Mesothelial cell of epicardium (in vitro differentiated cells): ENCODE measurements at places on chromosomes 6 and 20.

DNA sequence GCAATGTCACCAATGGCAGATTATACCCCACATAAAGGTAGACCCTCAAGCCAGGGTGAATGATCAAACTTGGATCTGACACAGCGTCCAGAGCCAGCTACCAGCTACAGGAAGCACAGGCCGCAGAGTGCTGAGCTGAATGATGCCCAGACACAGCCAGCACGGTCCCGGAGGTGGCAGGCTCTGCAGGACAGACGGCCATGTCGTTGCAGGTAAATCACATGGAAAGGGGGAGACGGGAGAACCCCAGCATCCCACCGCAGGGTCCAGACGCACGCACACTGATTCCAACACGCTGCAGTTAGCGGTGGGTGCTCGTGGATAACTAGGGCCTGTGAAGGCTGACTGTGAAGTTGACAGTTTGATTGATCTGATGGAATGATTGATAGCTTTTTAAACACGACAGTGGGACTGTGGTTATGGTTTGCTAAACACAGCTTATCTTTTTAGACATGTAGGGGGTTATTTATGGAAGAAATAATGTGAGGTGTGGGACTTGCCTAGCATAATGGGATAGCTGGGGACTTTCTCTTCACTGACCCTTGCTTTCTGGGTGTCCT, 228.5 kb downstream of the ERMARD start:
- DNase-seq: no peak

DNA sequence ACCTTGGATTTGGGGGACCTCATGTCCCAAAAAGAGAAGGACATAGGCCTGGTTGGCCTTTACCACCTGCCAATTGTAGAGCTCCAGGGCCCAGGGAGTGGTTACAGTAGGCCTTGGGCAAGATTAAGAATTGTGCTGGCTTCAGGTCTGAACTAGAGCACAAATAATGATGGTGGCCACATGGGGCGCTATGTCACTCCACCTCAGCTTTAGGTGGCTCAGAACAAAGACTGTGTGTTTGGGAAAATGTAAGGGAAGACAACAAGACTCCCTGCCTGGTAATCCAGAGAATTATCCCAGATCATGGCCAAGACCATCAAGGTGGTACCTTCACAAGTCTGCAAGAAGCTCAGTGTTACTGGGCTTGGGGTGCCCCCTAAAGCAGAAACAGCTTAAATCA, 224.9 kb upstream of the OPRM1 start:
- DNase-seq: no peak

DNA sequence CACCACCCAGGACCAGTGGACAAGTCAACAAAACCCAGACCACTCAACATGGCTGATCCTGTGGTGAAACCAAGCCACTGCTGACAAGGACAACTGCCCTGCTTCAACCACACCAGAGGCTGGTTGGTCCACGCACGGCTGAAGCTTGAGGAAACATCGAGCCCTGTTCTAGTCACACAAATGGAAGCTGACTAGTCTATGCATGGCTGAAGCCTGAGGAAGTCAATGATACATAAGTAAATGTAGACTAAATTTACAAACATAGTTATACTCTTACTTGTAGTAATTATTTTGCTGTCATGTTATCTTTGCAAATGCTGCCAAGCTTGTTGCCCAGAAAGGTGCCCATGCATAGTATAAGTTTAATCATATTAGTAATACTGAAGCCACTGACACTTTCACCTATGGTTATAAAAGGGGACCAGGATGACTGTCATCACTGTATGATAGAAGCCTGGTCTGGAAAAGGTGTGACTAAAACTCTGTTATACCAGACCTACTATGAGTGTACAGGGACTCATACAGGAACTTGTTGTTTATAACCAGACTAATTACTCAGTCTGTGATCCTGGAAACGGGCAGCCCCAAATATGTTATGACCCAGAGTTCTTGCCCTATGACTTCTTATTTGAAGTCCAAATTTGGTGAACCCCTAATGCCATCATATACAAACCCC, 5.6 kb downstream of the IL22RA2 start:
- DNase-seq: no peak

DNA sequence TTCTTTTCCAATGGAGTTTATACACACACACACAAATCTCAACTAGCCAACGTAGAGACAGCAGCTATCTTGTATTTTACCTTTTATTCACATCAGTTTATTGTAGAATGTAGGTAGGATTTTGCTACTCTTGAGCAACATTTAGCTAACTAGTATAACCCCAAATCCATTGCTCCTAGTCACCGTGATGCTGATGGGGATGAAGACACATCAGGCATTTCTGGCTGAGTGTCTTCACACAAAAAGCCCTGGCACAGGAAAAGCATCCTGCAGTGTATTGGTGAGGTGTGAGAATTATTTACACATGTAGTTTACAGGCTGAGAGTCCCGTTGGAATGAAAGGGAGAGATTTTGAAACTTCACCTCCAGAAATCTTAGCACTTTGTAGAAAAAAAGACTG, 65.9 kb upstream of the FBXL4 start:
- DNase-seq: no peak

DNA sequence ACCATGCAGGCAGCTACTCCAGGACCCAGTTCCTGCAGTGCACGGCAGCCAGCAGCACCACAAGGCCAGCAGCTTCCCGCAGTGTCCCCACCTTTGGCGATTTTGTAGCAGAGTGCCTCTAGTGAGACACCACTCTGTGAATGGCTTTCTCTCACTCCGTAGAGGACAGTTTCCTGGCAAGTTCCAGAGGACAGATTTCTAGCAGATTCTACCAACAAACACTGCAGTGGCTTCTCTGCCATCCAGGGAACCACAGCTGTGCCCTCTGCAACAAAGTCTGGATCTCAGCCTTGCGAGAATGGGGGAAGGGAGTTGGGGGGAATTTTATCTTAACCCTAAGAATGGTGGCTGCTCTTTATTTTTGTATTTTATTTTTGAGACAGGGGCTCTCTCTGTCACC, 28.7 kb downstream of the SNHG17 start:
- no peak for DNase-seq

GRCh38 chr6:138211048-138211581, 7.2 kb downstream of the PBOV1 start:
- DNase-seq: no peak

DNA sequence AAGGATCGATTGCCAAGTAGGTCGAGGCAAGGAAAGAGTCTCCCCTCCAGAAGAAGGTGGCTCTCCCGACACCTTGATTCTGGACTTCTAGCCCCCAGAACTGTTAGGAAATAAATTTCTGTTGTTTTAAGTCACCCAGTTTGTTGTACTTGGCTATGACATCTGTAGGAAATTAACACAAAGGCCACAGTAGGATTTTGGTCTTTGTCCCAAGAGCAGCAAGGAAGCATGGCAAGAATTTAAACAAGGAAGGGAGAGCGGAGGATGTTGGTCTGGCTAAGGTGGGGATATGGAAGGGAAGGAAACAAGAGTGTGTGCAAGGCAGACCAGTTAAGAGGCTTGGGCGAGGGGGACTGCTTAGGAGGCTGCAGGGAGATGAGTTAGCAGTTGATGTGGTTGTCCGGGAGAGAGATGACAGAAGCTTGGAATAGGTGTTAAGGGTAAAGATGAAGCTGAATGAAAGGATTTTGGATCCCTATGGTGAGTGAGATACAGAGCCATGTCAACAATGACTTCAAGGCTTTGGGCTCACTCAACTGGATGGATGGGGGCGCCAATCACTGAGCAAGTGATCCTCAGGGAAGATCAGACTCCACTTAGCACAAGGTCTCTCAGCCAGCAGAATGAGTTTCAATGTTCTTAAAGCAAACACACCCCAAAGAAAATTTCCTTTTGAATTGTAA, 140.5 kb upstream of the ZNF217 start:
- no peak for DNase-seq

DNA sequence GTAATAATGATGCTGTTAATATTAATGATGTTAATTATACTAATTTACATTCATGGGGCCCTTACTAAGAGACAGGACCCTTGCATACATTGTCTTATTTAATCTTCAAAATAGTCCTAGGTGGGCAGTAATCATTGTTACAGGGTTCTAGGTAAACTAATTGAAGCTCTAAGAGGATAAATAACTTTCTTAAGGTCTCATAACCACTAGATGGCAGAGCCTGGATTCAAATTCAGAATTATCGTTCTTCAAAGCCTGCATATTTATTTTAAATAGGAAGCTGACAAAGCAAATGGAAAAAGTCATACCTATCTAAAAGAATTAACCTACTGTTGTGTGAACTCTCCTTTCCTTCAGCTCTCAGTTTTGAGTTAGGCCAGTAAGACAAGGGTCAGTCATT, 23.5 kb downstream of the PTCHD4 start:
- no peak for DNase-seq

GRCh38 chr6:15744818-15745402, 82.1 kb upstream of the DTNBP1 start:
- DNase-seq: no peak
